ENCODE measurements at places on chromosomes 16 and 17.

GRCh38 chr16:68264128-68265077, at the start of gene SLC7A6:
SLC7A6 (plus strand) TSS chr16:68264526; CDS start chr16:68274727, 10,201 bp downstream.
- peak; percentile 82 for DNase-seq

GRCh38 chr16:3152277-3152990, 17.6 kb downstream of the ZNF213 start:
- peak; percentile 85 for DNase-seq

DNA sequence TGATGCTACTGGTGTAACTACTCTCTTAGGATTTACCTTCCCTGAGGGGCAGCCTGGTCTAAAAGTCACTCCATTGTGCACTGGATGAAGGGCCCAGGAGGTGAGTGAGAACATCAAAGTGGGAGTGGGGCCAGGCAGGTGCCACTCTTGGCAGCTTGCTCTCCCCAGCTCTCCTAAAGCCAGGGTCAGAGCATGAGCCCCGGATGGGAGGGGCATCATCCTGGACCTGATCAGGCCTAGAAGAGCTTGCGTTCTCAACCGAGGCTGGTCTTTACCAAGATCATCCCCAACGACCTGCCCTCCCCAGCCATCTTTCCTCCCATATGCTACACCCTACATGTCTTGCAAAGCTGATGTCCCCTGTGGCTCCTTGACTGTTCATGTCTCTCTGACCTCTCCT, 87.1 kb downstream of the AIPL1 start:
- DNase-seq, result no peak

GRCh38 chr17:29885031-29885640, 44.9 kb downstream of the SSH2 start:
- DNase-seq, result no peak

DNA sequence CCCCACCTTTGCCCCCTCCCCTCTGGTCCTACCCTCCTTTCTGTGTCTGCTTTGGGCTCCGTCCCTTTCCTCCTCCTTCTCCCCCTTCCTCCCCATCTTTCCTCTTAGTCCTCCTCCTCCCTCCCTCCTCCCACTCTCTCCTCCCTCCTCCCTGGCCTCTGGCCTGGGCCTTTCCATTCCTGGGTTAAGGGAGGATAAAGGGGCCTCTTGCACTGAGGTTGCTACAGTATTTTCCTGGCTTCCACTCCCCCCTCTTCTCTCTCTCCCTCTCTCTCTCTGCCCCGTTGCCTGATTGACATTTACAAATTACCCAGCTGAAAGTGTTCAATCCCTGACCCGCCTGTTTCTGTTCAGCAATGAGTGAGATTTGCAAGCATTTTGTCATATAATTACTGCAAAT, 44.0 kb downstream of the MRM1 start:
- no peak for DNase-seq

GRCh38 chr17:52678211-52678610, 519.7 kb upstream of the CA10 start:
- no peak for DNase-seq

GRCh38 chr16:20683812-20684211, 13.7 kb downstream of the ACSM1 start:
- no peak for DNase-seq

DNA sequence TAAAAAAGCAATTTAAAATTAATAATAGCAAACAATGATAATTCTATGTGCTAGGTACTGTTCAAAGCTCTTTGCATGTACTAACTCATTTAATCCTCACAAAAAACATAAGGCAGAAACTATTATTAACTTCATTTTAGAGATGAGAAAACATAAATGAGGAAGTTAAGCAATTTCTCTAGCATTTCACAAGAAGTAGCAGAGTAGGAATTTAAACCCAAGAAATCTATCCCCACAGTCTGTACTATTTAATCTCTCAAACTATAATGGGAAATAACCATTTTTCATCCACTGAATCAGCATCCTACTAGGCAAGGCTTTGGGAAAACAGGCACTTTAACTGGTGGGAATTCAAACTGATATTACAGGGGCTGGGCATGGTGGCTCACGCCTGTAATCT, 42.2 kb upstream of the INTS2 start:
- no peak for DNase-seq

Data from stimulated activated CD4-positive, alpha-beta T cell treated with anti-CD3 and anti-CD28 coated beads, TNF-alpha, amount 100 ng/mL, for 4 hours (primary cell).